Pons (tissue), 1 donor: ENCODE measurements at places on chromosomes 11 and 22.

- DNase-seq = no peak
These were observed 35.7 kb downstream of the CELF1 start for GRCh38 chr11:47516984-47517853.

DNA sequence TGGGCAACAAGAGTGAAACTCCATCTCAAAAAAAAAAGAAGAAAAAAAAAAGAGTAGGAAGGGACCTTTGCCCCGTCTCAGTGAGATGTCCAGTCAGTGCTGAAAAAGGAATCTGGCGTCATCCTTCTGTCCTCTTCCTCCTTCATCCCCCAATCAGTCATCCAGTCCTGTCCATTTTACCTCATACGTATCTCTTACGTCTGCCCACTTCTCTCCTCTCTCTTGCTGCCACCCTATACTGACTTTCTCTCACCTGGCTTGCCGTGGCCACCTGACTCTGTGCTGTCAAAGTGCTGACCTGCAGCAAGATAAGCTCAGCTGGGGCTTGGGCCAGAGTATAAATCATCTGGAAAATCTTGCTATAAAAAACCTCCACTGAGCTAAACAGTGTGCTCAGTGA, 13.6 kb downstream of the SEPTIN3 start:
- DNase-seq = no peak

GRCh38 chr22:48488149-48488551, 1339.5 kb downstream of the BRD1 start:
- DNase-seq = no peak

- no peak for DNase-seq
These were observed 125.1 kb downstream of the WT1 start for GRCh38 chr11:32310214-32310601.

DNA sequence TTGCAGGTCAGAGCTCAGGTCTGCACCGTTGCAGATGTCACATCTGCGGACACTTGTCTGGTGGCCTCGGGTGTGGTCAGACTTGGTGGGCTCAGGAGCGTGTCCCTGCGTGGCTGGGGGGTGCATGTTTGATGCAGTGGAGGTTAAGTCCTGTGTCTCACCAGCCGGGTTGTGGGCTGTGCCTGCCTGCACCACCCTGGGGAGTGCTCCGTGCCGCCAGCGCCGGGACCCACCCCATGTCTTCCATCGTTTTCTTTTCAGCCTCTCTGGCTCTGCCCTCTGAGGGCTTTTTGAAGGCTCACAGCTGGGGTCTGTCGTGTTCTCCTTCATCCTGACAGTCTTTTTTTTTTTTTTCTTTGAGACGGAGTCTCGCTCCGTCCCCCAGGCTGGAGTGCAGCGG, 26.0 kb downstream of the PPIL2 start:
- no peak for DNase-seq

- no peak for DNase-seq
These were observed 971.7 kb upstream of the CHORDC1 start for GRCh38 chr11:91194546-91194945.

DNA sequence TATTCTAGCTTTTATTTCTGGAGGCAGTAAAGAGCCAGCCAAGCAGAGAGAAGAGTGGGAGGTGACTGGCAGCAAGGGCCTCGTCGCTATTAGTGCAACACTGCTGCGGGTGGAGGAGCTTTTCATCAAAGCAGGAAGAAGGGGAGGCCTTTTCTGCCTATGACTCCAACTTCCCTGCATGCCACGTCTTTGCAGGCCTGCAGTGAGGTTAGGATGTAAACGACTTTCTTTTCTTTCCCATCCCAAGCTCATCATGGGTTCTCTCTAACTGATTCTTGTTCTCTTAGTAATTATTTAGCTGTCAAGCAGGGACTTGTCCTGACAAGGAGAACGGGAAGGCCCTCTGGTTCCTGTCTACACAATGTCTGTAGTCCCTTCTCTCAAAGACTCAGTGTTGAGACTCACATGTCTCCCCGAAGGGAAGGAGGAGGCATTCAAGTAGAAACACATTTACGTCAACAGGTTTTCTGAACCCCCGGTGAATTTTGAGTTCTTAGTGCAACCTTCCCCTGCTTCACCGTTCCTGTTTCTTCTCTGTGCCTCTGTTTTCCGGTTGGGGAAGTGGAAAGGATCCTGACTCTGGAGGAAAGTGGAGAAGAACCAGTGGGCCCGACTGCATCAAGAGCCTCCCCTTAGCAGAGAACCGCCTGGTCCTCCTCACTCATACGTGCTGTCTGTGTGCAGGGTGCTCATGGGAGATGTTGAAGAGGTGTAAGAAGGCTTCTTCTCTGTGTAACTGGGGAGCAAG, 56.9 kb downstream of the PACS1 start:
- peak; percentile 65 for DNase-seq

GRCh38 chr11:8242499-8243280, 21.0 kb downstream of the LMO1 start:
- no peak for DNase-seq

DNA sequence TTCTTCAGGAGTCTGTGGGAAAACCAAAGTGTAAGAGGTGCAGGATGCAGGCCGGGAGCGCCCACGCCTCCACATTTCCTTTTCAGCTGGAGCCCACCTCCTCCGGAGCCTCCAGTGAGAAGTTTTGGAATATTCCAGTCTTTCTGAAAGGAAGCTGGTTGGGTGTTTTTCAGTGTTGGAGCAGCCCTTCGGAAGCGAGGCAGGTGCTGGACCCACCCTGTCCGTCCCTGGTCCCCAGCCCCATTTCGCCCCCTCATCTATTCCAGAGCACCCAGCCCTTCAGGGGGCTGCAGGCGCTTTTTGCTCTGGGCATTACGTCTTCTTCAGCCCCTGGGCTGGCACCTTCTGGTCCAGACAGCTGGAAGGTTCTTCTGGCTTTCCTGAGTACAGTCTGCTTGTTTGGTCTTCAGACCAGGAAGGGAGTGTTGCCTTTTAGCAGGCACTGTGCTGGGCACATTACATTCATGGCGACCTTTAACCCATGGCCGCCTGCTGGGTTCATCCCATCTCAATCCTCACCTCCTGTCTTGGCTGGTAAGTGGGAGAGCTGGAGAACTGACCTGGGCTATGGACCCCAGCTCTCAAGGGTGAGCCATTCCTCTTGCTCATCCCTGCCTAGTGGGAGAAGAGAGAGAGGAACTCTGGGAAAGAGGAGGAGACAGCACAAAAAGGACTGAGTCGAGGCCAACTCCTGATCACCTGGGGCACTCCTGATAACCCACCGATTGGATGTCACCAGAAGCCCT, 710 bp upstream of the THY1 start:
- no peak for DNase-seq
